SJCRH30 (cell line): ENCODE measurements at places on chromosomes 12 and 14. TPM values are rescaled to one million over a fixed set of nuclear protein-coding genes. Genes with fewer than 3 reads are reported as not detected.

- DNase-seq, result no peak
- H3K27me3 ChIP-seq, result peaks cover 14% of the 10 kb centered on the region; the same call in 1 of the 2 replicates
- no peak overlapping the region for H3K4me3 ChIP-seq
- no peak overlapping the region for H3K27ac ChIP-seq
- no peaks in the 10 kb centered on the region for H3K4me1 ChIP-seq
- no peaks in the 10 kb centered on the region for H3K36me3 ChIP-seq
Measured at GRCh38 chr14:104316121-104316722, 177.8 kb downstream of the KIF26A start.

DNA sequence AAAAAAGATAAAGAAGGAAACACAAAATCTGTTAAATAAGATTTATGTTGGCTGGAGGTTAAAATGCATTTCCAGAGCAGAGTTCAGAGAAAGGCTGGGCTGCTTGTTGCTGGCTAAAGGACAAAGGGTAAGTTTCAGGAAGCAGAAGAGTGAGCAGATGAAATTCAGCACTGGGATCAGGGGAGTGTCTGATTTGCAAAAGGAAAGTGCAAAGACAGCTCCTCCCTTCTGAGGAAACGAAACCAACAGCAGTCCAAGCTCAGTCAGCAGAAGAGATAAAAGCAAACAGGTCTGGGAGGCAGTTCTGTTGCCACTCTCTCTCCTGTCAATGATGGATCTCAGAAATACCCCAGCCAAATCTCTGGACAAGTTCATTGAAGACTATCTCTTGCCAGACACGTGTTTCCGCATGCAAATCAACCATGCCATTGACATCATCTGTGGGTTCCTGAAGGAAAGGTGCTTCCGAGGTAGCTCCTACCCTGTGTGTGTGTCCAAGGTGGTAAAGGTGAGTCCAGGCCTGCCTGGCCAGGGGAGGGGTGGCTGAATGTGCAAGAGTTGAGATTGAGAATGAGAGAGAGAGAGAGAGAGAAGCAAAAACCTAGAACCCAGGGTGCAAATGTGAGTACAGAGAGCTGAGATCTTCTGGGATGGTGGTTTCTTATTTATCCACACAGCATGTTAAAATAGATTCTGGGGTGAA, at the start of gene OAS1:
Gene OAS1, plus strand, starts transcription at position 251 of the 703 bp plus-strand sequence. Its CDS starts 78 bp downstream, at position 329.
- H3K27ac ChIP-seq, result no peak within 1 kb of the TSS
- H3K4me3 ChIP-seq, result no peak within 1 kb of the TSS
- no peaks in the 10 kb centered on the region for H3K27me3 ChIP-seq

DNA sequence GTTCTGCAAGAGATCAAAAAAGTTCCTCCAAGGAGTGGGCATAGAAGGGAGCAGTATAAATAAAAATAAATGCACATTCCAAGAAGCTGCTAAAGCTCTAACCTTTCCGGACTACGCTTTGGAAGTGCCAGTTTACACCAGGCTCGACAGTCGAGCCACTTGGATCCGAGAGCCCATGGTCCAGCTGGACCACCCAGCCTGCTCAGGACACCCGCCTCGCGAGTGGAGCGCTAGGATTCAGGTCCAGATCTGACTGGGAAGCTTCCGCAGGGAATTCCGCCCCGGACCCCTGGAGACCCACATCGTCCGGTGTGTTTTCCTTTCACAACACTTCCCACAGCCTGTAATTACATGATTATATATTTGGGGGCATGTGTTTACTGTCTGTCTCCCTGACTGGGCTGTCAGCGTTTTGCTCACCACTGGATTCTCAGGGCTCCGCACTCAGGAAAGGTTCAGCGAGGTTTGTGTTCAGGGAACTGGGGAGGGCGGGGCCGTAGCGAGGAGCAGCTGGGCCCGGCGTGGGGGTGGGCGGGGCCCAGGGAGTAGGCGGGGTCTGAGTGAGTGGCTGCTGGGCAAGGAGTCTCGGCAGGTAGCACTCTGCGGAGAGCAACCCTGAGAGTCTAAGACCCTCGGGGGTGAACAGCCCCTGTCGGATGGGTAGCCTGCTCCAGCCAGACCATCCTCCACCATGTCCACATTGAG, 52.3 kb upstream of the TMEM263 start:
- peak; percentile 80 for DNase-seq
- H3K27ac ChIP-seq, result no peak overlapping the region
- no peaks in the 10 kb centered on the region for H3K4me1 ChIP-seq
- H3K27me3 ChIP-seq, result no peaks in the 10 kb centered on the region

The SDR9C7 gene
- not detected in 2 replicates for total RNA-seq
